NCI-H345 (cell line): ENCODE measurements at places on chromosomes 16 and 17.

DNA sequence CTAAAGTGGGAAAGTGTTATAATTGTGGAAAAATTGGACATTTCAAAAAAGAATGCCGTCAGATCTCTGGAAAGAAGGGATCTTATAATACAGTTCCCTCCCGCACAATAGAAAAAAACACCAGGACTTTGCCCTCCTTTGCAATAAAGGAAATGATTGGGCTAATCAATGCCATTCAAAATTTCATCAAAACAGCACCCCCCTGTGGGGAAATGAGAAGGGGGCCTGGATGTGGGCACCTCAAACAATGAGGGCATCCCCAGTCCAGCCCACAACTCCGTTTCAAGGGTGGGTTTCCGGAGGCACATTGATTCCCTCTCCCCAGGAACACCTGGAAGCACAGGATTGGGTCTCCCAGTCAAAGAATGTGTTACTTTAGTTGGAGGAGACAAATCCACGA is 26.1 kb downstream of the CD300LG start:
- DNase-seq: no peak

DNA sequence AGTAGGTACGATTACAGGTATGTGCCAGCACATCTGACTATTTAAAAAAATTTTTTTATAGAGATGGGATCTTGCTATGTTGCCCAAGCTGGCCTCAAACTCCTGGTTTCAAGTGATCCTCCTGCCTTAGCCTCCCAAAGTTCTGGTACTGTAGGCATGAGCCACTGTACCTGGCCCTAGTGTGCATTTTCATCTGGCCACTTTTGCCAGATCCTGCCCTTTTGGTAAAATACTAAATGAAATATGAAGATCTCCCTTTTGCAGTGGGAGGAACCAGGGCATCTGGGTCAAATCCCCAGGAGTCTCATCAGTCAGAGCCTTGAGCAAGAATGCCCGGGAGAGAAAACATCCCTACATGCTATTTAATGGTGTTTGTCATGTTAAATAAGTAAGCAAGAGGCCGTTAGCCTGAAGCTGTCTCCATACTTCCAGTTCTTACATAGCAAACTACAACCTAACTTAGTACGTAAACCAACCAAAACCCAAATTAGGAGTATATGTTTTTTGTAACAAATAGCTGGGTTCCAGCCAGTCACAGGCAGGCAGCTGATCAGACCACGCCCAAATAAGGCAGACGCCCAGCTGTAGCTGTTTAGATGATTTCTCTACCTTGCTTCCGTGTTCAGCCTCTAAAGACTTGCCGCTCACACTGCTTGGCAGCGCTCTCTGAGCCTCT is 46.5 kb upstream of the CLEC18A start:
- DNase-seq: no peak

DNA sequence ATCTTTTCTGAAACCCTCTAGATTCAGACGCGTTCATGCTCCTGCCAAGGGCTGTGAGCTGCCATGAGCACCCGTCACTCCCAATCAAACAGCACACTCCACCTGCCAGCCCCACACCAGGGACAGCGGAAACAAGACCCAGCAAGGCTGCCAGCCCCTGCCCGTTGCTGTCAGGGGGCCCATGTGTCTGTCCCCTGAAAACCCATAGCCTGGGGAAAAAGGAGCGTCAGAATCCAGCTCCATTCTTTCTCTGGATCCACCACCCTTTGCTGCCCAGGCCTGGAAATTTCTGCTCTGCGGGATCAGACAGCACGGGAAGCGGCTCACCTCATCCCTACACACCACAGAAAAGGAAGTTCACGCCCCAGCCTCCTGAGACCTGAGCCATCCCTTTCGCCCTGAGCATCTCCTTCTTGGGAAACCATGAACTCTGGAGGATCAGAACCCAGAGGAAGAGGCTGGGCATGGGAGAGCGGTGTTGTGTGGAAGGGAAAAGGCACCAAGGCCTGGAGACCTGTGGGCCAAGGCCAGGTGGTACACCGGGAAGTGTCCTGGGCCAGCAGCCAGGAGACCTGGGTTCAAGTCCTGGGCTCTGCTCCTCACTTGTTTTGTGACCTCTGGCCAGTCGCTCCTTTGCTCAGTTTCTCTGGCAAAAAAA is 51.5 kb upstream of the RCVRN start:
- DNase-seq: no peak

DNA sequence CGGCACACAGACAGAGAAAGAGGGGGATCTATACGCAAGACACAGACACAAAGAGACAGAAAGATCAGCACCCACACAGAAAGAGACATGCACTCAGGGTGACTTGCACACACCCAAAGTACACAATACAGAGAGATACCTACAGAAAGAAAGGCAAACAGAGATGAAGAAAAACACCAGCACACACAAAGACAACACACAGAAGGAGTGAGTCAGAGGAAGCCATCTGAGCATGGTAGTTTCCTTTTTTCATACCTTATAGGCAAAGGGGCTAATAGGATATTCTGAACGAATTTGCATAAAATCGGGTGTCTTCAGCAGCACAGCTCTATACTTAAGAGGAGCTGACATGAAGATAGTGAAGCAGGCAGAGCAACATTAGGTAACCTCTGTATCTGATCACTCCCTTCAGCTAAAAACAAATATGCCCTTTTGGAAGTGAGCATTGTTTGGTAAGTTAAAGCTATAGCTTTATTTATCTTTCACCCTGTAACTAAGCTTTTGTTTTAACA is 198.6 kb downstream of the AATF start:
- DNase-seq: no peak

- no peak for DNase-seq
These were observed 6.8 kb downstream of the ZNF263 start for GRCh38 chr16:3289998-3290673.

DNA sequence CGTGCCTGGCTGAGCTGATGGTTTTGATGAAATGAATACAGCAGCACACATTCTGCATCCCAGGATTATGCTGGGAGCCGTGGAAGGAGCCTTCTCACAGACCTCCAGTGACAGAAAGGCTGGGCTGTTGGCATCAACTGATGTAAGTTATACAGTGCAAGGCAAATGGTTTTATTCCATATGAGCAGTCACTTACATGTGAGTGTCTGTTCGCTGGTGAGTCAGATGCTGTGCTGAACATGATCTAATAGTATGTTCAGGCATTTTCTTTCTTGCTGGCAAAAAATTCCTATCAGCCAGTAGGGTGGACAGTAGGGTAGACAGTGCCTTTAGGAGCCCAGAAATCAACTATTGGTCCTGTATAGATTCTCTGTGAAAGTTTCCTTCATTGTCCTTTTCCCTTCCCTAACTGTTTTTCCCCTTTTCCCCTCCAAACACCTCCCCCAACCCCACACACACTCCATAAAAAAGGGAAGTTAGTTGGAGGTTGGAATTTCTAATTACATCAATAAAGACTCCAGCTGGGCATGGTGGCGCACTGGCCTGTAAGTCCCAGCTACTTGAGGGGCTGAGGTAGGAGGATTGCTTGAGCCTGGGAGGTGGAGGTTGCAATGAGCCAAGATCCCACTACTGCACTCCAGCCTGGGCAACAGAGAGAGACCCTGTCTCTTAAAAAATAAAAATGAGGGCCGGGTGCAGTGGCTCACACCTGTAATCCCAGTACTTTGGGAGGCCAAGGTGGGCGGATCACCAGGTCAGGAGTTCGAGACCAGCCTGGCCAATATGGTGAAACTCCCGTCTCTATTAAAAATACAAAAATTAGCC is 36.2 kb downstream of the LDHD start:
- no peak for DNase-seq

GRCh38 chr16:86270696-86271095 is 239.6 kb upstream of the FOXF1 start:
- no peak for DNase-seq

DNA sequence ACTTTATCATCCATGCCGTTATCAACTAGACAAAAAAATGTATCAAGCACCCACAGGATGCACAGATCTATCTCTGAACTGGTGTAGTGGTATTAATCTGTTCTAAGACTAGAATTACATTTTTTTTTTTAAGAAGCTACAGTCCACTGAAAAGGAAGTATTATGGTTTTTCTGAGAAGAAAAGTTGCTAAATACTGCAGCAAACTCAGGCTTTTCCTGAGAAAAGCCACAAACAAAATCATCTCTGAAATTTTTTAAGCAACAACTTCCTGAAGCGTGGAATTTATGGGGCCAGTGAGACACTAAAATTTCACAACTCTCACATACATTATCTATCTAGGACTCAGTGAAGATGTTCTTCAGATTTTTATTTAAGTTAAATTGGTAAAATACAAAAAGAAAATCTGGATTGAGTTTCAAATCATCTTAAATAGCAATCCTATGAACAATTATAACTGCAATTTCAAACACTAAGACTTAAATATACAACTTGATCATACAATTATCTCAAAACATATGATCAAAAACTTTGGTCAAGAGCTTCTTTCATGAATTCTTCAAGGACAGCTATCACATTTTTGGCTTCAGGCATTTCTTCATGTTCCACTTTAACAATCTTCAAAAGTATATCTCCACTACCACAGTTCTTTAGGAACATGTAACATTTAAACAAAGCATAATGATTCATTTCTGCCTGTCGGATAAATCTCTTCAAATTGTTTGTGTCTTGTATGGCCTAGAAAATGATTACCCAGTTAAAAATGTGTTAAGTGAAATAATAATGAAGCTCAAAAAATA is 10.5 kb downstream of the C17orf75 start:
- DNase-seq: no peak

GRCh38 chr16:71542377-71542776 is 16.2 kb downstream of the CHST4 start:
- no peak for DNase-seq

- no peak for DNase-seq
These were observed 5.0 kb upstream of the RPH3AL start for GRCh38 chr17:357644-358043.

GRCh38 chr16:85513180-85513579 is 99.9 kb upstream of the GSE1 start:
- DNase-seq: no peak

GRCh38 chr17:68700421-68700820 is 99.3 kb upstream of the FAM20A start:
- no peak for DNase-seq

DNA sequence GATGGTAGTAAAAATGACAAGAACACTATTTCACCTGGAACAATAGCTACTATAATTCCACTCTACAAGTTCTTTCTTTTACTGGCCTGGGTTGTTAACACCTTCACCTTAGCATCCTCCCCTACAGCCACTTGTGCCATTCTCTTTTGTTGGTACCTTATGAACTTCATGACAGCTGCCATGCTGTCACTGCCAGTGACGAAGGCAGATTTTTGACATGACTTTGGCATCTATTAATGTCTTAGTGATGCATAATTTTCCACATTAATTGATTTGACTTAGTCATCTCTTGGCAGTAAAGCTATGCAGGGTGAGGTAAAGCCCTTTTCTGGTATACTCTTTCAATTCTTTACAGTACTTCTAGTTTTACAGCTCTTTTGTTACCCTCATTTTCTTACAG is 207.9 kb downstream of the TANC2 start:
- DNase-seq: no peak

DNA sequence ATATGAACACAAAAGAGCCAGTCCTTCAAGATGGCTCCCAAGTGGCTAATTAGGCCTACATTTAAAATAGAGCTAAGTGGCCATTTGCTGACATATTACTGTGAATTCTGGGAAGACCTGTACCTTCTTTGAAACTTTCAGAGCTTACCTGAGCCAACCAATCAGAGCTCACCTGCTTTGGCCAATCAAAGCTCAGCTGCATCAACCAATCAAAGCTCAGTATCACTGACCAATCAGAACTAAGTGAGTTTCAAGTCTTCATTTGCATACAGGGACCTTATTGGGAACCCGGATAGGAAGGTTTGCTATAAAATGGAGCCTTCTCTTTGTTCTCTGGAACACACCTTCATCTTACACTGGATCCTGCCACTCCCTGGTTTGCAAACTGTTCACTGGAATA is 63.7 kb downstream of the FOXL1 start:
- DNase-seq: no peak

DNA sequence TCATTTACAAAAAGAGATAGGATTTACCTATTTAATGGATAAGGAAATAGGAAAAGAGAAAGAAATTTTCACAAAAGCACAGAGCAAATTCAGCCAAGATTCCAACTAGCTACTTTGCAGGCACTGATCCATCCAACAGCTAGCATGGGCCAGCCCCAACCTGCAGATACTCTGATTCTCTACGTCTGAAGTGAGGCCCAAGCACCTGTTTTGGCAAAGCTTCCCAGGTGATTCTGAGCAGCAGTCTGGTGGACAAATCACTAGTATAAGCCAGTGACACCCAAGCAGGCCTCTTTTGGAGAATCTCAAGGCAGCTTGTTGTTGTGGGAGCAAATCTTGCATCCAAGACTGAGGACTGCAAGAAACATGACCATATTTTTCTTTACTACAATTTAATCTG is 20.9 kb upstream of the CALB2 start:
- DNase-seq: no peak
